Forelimb muscle (tissue), 1 donor: ENCODE measurements at places on chromosomes 13 and 19. TPM values are rescaled to one million over a fixed set of nuclear protein-coding genes. Genes with fewer than 3 reads are reported as not detected.

DNA sequence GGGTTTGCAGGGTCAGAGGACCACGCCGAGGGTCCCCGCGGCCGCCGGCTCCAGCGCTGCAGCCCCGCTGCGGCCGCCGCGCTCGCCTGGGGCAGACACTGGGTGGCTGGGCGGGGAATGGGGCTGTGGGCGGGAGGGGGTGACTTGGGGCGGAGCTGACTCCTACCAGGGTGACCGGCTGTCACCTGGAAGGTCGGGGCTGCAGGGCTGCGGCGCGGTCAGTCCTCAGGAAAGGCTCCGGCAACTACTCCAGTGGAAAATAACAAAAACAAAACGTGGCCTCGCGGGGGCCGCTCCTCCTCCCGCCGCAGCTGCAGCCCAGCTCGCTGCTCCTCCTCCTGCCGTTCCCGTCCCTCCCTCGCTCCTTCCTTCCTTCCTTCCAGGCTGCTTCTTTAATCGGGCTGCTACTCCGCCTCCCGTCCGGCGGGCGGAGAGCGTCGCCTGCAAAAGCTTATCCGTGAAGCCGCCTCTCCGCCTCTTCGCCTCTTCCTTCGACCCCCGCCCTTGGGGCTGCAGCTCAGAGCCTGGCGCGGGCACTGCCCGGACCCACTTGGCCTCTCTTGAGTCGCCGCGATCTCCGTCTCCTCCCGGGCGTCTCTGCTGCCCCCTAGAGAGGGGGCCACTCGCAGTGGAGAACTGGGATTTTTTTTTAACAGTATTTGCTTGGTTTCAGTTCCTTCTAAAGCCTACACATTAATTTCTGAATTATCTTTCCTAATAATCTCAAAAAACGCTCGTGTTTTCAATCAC is at the start of gene TBC1D4:
Gene TBC1D4, minus strand, starts transcription at position 100 of the 750 bp plus-strand sequence. CDS start 402 bp downstream, outside the sequence.
- DNase-seq, result peak; percentile 78

The CYP2B6 gene
- not detected for polyA plus RNA-seq

The ANGPTL8 gene
- polyA plus RNA-seq, result 0.87 TPM

DNA sequence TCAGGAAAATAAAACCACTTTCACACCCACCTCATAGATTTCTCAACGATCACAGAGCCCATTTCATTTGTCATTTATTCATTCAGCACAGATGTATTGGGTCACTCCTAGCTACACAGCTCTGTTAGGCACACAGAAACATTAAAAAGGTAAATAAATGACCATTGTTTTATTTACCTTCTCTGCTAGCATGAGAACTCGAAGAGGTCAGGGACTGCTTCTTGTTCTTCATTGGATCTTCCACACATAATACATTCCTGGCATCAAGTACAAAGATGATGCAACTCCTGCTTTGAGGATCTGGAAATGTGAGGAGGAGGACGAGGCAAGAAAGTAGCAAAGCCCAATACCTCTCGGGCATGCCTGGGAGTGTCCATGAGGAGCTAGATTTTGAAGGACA is 168.1 kb downstream of the RBM26 start:
- DNase-seq, result no peak

GRCh38 chr19:313988-314815 is 23.0 kb upstream of the PLPP2 start:
- DNase-seq, result no peak

The RCBTB1 gene
- 18.3 TPM for polyA plus RNA-seq

- peak; percentile 58 for DNase-seq
Observed at GRCh38 chr13:84377106-84377505, 494.8 kb upstream of the SLITRK1 start.

- DNase-seq, result no peak
Observed at GRCh38 chr13:112213467-112214255, 146.7 kb downstream of the SOX1 start.

GRCh38 chr19:18507727-18508440 is 14.0 kb downstream of the ELL start:
- DNase-seq, result no peak

The FGF9 gene
- 10.9 TPM for polyA plus RNA-seq

The SEMA6B gene
- polyA plus RNA-seq, result 44.3 TPM

GRCh38 chr13:100826441-100826840 is 151.8 kb upstream of the TMTC4 start:
- DNase-seq, result no peak

- peak; percentile 51 for DNase-seq
Observed at GRCh38 chr19:10105509-10106099, 558 bp upstream of the PPAN start.

DNA sequence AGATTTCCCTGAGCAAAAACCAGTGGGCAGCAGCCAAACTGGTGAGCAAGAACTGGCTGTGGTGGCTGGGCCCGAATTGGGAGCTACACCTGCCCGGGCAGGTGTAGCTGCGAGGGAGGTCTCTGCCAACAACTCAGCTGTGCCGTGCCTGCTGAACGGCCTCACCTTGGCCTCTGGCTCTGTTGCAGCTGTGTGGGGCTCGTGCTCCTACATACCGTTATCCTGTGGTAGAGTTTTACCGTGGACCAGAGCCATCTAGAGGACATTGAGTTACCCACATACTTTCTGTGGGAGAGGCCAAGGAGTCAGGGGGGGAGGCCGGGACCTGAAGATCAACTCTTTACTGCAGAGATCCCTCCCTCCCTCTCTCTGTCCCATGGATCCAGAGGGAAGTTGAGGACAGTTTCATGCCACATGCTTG is 113.2 kb downstream of the TM9SF2 start:
- no peak for DNase-seq

GRCh38 chr13:21879263-21879914 is 208.5 kb downstream of the FGF9 start:
- DNase-seq, result no peak

DNA sequence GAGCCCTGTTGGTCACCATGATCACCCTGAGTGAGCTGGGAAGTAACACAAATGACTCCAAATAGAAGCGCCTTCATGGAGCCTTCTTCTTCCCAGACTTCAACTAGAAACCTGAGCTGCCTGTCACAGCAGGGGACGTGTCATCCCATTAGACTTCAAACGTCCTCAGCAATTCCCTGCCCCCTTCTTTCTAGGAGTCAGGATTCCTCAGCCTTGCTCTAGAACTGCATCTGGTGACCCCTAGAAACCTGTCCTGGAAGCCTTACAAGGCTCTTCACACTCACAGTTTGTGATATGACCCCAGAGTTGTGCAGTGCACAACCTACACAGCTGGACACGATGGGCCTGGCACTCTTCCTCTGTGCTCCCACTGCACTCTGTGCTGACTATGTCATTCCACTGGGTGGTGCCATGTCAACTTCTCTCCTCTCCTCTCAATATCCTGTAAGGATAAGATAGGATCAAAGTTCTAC is 23.6 kb upstream of the TTYH1 start:
- no peak for DNase-seq

- no peak for DNase-seq
Observed at GRCh38 chr13:46654951-46655350, 102.0 kb downstream of the LRCH1 start.
